Stimulated activated CD8-positive, alpha-beta memory T cell treated with anti-CD3 and anti-CD28 coated beads, Interleukin-15, amount 100 ng/mL, for 4 hours (primary cell): ENCODE measurements at places on chromosomes 1 and 21.

- no peak for DNase-seq
Measured at GRCh38 chr1:94602316-94602715, 60.8 kb upstream of the F3 start.

DNA sequence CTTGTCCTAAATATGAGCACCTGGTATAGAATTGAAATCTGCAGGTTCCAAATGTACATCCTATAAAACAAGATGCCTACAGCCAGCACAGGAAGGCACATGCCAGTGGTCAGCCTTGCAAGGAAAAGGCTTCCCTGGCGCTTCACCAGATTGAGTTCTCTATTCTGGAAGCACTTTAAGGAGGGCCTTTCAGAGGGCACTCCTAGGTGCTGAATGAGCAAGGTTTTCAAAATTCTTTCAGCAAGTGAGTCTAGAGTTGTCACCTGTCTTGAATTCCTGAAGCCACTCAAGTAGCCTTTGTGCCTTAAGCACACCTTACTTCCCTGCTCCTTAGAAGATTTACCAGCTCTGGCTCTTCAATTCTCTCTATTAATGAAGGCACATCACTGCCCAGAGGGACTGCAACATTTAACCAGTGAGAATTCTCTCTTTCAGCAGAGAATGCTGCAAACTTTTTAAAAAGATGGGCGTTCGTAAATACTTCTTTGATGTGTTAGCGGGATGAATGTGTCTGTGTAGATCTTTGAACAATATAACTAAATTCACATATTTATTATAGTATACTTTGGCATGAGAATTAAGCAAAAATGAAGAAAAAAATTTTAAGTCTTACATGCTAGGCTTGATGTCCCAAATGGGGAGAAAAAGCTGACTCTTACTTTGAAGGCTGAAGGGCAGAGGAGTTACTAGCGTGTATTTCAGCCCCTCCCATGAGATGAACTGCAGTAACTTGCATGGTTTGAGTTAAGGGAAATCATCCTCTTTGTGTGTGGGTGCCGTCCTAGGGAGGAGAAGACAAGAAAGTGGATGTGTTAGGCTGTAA, 162.0 kb downstream of the NTPCR start:
- no peak for DNase-seq

DNA sequence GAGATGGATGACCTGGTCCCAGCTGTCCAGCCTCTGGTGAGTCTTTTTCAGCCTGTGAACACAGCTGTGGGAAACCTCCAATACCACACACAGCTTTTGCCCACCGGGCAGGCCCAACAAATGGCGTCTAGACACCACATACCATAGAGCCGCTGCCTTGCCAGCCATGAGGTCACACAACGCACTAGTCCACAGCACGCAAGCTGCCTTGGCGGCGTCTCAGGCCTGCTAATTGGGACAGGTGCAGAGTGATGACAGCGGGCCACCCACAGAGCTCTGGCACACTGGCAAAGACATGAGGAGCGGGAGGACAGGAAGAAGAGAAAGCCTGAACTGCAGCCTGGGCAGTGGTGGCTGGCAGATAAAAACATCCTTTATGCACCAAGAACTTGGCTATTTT, 125.5 kb downstream of the ADAMTS1 start:
- DNase-seq, result no peak

DNA sequence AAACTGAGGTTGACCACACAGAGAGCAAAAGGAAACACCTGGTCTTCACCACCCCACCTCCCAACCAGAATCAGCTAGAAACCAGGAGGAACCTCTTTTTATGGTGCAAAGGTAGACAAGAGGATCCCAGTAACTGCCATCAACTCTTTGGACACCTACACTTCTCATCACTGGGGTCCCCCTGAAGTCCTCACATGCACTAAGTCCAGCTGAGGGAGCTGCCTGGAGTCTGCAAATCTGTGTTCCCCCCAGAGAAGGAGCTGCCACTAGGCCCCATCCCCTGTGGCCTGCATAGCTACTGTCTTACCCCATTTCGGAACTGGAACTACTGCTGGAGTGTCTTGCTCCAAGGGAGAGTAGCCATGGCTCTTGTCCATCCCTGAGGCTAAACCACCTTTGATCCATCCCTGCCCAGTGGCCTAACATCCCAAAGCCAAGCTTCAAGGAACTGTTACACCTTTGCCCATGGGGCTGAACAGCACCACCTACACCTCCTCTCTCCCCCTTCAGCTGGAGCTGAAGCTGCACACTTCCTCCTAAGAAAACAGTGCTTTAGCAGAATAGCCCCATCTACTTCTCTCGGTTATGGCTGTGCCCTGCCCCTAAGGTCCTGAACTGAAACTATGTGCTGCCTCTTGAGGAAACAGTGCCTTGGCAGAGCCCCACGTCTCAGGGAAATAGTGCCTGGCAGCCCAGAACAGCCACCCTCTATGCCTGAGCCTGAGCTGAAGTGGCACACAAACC, 85.4 kb upstream of the CD53 start:
- no peak for DNase-seq

- no peak for DNase-seq
Measured at GRCh38 chr1:61888808-61889207, 146.5 kb downstream of the PATJ start.

- no peak for DNase-seq
Measured at GRCh38 chr1:7249516-7249915, 464.3 kb downstream of the CAMTA1 start.

- no peak for DNase-seq
Measured at GRCh38 chr1:63773815-63774616, at the start of gene ROR1. Gene ROR1, plus strand, starts transcription at chr1:63774017.

- peak; percentile 58 for DNase-seq
Measured at GRCh38 chr1:212700223-212700891, 717 bp upstream of the BATF3 start.

DNA sequence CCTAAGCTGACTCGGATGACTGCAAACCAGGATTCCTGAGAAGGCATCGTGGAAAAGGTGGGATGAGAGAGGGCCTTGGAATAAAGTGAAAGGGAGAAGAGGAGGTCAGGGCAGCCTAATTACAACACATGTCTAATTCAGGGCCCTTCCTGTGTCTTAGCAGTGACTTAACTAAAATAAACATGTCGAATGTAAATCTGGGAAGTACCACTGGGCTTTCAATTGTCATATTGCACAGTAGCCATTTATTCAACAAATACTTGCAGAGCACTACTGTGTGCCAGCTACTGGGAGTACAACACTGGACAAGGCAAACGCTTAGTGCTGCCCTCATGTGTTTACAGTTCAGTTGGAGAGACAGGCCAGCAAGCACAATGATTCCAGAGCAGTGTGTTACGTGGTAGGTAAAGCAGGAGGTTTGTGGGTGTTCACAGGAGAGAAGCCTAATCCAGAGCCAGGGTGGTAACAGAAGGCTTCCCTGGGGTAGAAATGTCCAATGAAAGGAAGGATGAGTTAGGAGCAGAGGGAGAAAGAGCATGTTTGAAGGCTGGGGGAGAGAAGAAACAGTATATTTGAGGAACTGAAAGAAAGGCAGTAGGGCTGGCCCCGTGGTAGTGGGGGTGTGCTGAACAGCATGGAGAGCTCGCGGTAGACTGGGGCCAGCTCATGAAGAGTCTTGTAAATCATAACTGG, 38.0 kb upstream of the RASAL2 start:
- DNase-seq, result no peak

- DNase-seq, result no peak
Measured at GRCh38 chr1:48870596-48870995, 93.9 kb upstream of the BEND5 start.

GRCh38 chr21:38761531-38761930, 44.2 kb upstream of the ETS2 start:
- DNase-seq, result no peak

- DNase-seq, result no peak
Measured at GRCh38 chr1:93905734-93906133, 3.5 kb downstream of the GCLM start.

- no peak for DNase-seq
Measured at GRCh38 chr1:203368624-203369451, 17.9 kb upstream of the FMOD start.

GRCh38 chr1:227315629-227316346, 2.5 kb downstream of the CDC42BPA start:
- no peak for DNase-seq
